HS-5 (cell line): ENCODE measurements at places on chromosomes 3 and 15.

DNA sequence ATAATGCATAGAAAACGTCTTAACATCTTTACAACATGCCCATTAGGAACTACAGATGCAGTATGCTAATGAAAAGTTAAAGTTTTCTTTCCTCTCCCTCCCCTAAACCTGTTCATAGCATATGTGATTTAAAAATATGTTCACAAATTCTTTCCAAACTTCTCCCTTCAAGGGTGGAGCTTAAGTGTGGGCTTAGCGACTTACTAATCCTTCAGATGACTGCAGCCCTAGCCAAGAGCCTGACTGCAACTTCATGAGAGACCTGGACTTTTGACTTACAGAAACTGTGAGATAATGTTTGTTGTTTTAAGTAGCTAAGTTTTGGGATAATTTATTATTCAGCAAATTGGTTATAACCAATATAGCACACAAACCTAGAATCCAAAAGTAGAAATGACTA lies 22.0 kb upstream of the ANXA2 start:
- no peak for DNase-seq

DNA sequence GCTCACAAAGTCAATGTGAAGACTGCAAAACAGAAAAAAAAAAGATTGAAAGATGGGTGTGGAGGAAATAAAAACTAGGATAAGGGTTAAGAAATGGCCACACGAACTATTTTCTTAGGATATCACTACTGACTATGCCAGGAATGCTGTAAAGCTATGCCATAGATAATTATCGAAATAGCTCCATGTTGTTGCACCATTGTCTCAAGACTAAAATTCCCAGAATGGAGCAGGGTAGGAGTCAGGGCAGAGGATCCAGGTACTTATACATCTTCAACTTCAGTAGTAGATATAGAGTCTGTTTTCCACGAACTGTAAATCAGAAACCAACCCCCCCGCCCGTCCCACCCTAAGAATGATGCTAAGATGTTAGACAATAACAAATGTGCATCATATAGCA lies 302.2 kb downstream of the NAALADL2 start:
- no peak for DNase-seq

- DNase-seq, result no peak
Observed at GRCh38 chr15:88650556-88650955, 11.7 kb downstream of the ISG20 start.

GRCh38 chr3:39250116-39250747 lies 29.6 kb downstream of the CX3CR1 start:
- no peak for DNase-seq

- no peak for DNase-seq
Observed at GRCh38 chr3:37137516-37137915, 36.9 kb downstream of the LRRFIP2 start.

DNA sequence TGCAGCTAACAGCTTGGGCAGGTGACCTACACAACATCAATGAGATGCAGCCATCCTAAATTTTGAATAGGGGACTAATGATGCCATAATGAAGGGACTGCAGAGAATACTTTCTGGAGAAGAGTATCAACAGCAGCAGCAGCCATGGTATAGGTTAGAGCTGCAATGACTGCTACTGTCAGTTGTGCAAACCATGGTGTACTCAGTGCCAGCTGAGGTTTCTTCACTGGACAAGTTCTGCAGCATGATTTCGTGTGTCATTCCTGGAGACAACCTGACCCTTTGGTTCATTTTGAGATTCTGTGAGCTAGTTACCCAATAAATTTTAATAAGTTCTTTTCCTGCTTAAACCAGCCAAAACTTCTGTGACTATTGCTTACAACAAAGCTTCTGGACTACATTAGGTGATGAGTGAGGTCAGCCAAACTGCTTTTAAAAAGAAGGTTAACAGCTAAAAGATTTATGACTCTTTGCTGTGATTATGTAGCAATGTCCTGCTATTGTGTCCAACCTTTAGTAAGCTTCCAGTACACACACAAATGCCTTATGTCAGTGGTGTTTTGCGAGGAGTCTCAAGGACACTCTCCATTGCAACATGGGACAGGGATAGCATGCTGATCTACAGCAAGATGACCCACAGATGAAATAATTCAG lies 4.8 kb upstream of the DAZL start:
- no peak for DNase-seq

DNA sequence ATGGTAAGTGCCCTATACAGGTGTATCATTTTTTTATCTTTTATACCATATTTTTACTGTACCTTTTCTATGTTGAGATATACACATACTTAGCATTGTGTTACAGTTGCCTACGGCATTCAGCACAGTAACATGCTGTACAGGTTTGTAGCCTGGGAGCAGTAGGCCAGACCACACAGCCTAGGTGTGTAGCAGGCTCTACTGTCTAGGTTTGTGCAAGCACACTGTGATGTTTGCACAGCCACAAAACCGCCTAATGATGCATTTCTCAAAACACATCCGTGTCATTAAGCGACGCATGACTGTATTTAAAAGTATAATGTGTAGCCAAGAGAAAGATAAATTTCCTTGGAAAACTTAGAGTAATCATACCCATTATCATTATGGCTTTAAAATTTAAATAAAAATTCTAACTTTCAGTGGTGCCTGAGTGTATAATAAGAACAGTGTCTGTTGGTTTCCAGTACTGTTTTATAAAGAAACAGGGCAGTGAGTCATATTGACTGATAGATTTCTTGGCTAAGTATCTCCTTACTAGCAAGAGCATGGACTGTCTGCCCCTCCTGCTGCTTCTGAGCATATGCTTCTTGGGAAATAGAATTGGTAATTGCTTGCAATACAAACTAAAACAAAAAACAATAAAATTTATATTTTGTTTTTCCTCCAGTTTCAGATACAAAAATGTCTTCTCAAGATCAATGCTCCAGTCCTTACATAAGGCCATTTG lies 18.3 kb downstream of the CALML4 start:
- no peak for DNase-seq

- DNase-seq, result no peak
Observed at GRCh38 chr15:63420333-63420747, 38.7 kb upstream of the CA12 start.

GRCh38 chr3:79018265-79018664 lies 749.5 kb downstream of the ROBO1 start:
- no peak for DNase-seq

- DNase-seq, result no peak
Observed at GRCh38 chr3:71300951-71301393, 282.6 kb downstream of the FOXP1 start.

DNA sequence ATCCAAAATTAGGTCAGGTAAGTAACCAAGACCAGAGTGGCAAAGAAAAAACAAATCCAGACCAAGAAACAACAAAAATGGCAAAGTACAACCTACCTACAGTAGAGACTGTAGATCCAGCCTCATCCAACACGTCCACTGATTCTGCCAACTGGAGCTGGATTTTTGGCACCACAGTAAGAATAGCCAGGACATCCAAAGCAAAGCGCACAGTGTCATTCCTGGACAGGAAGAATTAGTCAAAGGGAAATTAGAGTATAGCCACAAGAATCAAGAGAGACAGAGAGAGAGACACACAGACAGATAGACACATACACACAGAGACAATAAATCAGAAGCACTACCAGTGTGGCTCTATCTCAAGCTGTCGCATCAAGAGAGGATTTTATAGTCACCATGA lies 31.1 kb downstream of the RBM15B start:
- DNase-seq, result no peak

DNA sequence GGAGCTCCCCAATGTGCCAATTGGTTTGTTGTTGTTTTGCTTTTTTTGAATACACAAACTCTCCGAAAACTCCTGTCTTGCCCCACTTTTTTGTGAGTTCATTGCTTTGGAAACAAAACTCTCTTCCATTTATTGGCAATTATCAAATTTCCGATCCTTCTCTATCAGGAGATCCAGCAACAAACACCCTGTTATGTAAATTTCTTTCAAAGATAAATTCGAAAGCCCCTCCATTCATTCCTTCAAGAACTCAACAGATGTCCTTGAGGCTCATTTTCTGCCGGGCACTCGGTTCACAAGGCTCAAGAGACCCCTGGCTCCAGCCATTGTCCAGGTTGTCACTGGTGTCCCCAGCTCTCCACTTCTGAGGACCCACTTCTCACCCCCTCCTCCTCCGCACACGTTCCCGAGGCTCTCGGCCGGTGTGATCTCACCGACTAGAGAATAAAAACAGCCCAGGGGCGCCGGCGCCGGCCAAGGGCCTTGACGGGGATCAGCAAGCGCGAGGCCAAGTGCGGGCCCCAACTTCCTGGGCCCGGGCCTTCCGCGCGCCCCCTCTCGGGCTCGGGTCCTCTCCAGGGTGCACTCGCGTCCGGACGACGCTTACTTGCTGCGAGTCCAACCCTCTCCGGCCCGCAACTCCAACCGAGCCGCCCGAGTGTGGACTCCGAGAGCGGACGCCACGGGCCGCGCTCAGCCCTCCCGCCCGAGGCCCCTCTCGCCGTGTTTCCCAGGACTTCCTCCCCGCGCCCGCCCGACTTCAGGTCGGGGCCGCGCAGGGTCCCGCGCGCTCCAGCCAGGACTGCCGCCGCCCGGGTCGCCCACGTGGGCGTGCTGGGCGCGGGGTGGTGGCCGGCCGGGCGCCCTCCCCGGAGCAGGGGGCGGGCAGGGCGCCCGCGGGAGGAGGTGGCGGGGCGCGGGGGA lies 533 bp upstream of the SMAD3 start:
- no peak for DNase-seq

DNA sequence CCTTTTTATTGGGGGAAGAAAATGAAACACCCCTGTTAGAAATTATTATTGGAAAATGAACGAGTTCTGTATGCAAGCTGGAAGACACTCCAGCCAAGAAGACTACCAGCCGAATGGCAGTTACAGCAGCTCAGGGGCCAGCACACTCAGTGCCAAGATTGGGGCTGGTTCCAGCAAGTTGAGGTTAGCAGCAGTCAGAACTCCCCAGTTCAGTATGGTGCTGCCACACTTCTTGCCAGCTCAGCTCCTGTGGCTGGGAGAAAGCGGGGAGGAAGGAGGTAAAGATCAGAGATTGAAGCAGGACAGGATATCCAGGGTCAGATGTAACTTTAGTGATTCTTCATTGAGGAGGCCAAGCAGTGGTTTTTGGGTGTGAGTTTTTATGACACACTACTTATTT lies 280.2 kb upstream of the NR2E3 start:
- no peak for DNase-seq
